ENCODE measurements at places on chromosomes 6 and 20. TPM values are rescaled to one million over a fixed set of nuclear protein-coding genes. Genes with fewer than 3 reads are reported as not detected.
A peak's percentile ranks its signal among the peaks of the same experiment; 100 is the strongest.

DNA sequence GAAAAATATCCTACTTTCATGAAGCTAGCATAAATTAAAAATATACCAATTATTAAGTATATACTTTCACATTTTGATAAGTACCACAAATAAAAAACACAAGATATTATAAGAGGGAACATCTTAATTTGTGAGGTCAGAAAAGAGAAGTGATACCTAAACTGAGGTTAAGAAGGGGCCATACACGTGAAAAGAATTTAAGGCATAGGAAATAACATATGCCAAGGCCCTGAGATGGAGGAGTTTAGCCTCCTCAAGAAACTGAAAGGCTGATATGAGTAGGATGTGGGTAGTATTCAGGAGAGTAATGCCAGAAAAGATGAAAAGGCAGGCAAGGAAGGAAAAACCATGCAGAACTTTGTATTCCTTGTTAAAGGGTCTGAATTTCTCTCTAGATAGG, 116.6 kb upstream of the HTR1E start:
- no peak for DNase-seq
- no peaks in the 10 kb centered on the region for H3K27me3 ChIP-seq
- H3K27ac ChIP-seq = no peak overlapping the region
- H3K4me3 ChIP-seq = no peak overlapping the region

GRCh38 chr6:146915671-146916127, 288.5 kb upstream of the STXBP5 start:
- no peak overlapping the region for H3K27ac ChIP-seq
- no peak for DNase-seq
- peaks cover 15% of the 10 kb centered on the region for H3K4me1 ChIP-seq
- H3K36me3 ChIP-seq = no peaks in the 10 kb centered on the region

GRCh38 chr6:166461821-166462460, 79.2 kb upstream of the MPC1 start:
- no peaks in the 10 kb centered on the region for H3K36me3 ChIP-seq
- H3K27me3 ChIP-seq = no peaks in the 10 kb centered on the region
- H3K27ac ChIP-seq = no peak overlapping the region
- DNase-seq = no peak

DNA sequence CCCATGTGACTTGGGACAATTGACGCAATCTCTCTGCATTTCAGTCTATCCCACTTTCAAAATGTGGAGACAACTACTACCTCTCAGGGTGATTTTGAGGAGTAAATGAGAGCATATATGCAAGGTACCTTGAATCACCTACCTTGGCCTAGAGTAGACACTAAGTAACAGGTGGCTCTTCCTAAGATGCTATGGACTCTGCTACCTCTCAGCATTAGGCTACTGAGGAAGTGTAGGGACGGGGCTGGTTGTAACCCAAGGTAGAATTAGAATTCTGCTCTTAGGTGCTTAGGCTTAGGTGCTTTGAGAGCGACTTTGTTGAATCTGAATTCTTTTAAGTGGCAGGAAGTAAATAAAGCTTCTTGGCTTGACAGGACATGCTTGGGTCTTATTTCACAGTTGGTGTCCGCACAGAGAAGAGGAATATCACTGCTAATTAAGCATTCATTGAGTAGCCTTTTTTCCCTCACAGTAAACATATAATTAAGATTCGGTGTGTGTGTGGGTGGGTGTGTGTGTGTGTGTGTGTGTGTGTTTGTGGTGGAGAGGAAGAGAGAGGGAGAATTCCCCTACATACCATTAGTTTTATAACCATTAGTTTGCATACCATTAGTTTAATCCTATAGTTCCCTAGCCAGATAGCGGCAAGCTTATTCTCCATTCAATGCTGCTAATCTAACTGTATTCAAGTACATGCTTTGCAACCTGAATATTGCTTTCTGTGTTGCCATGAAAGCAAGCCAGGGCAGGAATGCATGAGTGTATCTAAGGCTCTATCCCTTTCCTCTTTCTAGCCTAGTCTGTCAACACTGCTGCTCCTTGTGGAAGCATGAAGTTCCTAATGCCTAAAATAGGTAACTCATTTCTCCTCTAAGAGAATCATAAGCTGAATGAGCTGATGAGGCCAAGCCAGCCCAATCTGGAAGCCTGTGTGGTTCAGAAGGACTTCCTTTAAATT, 112.5 kb downstream of the IPCEF1 start:
- H3K4me3 ChIP-seq = no peak overlapping the region
- no peak for DNase-seq
- H3K27me3 ChIP-seq = no peaks in the 10 kb centered on the region
- no peaks in the 10 kb centered on the region for H3K36me3 ChIP-seq
- peaks cover 36% of the 10 kb centered on the region for H3K4me1 ChIP-seq

GRCh38 chr6:37783025-37783855, 36.3 kb upstream of the ZFAND3 start:
- H3K36me3 ChIP-seq = no peaks in the 10 kb centered on the region
- peak; percentile 82 for DNase-seq
- H3K27ac ChIP-seq = no peak overlapping the region

- DNase-seq = no peak
- H3K4me1 ChIP-seq = peaks cover 29% of the 10 kb centered on the region
- H3K4me3 ChIP-seq = no peak overlapping the region
- H3K36me3 ChIP-seq = no peaks in the 10 kb centered on the region
Observed at GRCh38 chr20:62970307-62971210, 18.1 kb downstream of the SLC17A9 start.

DNA sequence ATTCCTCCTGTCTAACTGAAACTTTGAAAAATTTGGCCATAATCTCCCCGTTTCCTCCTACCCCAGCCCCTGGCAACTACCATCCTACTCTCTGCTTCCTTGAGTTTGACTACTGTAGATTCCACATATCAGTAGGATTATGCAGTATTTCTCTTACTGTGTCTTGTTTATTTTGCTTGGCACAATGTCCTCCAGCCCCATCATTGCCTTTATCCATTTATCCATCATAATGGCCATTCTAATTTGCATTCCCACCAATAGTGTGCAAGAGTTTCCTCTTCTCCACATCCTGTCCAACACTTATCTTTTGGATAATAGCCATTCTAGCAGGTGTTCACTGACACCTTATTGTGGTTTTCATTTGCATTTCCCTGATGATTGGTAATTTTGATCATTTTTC, 202.3 kb downstream of the THBS2 start:
- DNase-seq = no peak
- H3K4me3 ChIP-seq = no peak overlapping the region
- H3K27ac ChIP-seq = no peak overlapping the region

DNA sequence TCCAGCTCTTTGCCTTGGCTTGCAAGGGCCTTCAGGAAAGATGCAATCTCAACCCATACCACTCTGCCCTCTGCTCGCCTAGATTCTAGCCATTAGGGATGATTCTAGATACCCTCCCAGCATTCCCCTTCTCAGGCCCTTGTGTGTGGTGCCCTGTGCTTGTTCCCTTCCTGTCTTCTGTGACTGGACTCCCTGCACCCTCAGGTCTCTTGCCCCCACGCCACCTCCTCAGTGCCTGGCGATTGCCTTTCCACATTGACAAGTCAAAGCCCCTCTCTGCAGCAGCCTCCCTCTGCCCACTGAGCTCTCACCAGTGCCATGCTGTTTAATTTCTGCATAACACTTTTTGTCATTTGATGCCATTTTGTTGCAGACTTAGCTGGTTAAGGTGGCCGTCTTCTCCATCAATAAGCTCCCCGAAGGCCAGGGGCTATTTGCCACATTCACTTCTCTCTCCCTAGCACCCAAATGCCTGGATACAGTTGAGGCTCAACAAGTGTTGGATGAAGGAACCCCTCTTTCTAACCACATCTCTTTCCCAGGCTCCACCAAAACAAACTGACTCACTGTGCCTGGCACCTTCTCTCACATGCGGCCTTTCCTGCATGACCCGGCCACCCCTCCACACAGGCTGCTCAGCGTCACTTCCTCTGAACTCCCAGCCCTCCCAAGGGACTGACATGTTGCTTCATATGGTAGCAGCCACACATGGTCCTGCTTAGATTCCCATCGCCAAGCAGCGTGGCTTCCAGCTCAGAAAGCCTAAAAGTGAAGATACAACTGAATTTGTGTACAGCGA, 4.6 kb upstream of the TXNDC5 start:
- H3K36me3 ChIP-seq = no peaks in the 10 kb centered on the region
- H3K4me1 ChIP-seq = peaks cover 4% of the 10 kb centered on the region
- H3K27ac ChIP-seq = no peak overlapping the region
- DNase-seq = no peak

DNA sequence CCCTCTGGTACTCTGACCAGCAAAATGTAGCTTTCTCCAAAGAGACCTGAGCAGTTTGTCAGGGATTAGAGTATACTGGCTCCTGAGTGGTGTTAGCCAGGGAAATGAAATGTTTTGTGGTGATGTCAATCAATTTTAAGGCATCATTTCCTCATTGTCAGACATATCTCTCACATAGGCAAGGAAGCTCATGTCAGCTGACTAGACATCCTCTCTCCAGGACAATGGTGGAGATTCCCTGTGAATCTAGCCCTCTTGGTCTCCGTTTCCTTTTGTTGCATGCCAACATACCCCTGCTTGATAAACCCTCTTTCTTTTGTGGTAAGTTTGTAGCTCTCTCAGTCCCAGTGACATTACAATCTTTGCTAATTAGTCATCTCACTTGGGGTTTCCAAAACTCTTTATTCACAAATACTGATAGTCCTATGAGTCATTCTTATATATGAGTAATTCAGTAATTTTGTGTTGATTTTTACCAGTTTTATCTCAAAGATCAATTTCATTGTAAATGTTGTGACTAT, 135.6 kb upstream of the PTPRK start:
- H3K36me3 ChIP-seq = no peaks in the 10 kb centered on the region
- DNase-seq = no peak
- no peak overlapping the region for H3K4me3 ChIP-seq
- no peaks in the 10 kb centered on the region for H3K4me1 ChIP-seq
- no peaks in the 10 kb centered on the region for H3K27me3 ChIP-seq
- no peak overlapping the region for H3K27ac ChIP-seq

GRCh38 chr6:12479881-12480280, 189.7 kb downstream of the EDN1 start:
- no peak overlapping the region for H3K27ac ChIP-seq
- no peak overlapping the region for H3K4me3 ChIP-seq
- H3K27me3 ChIP-seq = no peaks in the 10 kb centered on the region
- DNase-seq = no peak
- H3K36me3 ChIP-seq = no peaks in the 10 kb centered on the region

DNA sequence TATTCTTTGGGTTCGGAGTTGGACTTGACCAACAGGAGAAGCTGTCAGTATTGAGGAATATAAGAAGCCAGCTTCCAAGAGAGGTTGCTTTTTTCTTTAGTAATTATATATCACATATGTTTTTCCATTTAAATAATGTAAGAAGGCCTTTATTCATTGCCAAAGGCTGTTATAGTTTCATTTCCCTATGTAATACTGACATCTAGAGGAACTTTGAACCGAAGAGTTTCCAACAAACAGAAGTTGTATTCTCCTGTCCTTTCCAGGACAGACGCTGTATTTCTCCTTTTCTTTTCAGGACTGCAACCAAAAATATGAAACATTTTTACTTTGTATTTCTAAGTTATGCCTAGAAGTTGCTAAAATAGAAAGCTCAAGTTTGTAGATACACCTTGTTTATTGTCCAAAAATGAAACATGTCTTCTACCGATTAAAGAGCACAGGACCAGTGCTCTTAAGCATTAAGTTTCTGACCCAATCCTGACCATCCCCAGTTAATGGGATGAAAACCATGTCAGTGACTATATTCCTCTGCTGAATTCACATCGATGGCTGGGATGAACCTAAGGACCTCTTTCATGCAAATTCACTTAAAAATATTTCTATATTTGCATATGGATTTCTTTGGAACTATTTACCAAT, 55.1 kb downstream of the MYLK4 start:
- no peaks in the 10 kb centered on the region for H3K36me3 ChIP-seq
- H3K27me3 ChIP-seq = no peaks in the 10 kb centered on the region
- DNase-seq = peak; percentile 53

GRCh38 chr6:108778421-108779186, 69.6 kb upstream of the ARMC2 start:
- no peak overlapping the region for H3K27ac ChIP-seq
- DNase-seq = peak; percentile 17
- no peaks in the 10 kb centered on the region for H3K36me3 ChIP-seq
- peaks cover 38% of the 10 kb centered on the region for H3K4me1 ChIP-seq
- no peak overlapping the region for H3K4me3 ChIP-seq

GRCh38 chr6:73803562-73804241, 107.7 kb downstream of the CD109 start:
- no peaks in the 10 kb centered on the region for H3K36me3 ChIP-seq
- no peak overlapping the region for H3K4me3 ChIP-seq
- no peak overlapping the region for H3K27ac ChIP-seq
- H3K27me3 ChIP-seq = no peaks in the 10 kb centered on the region
- peak; percentile 78 for DNase-seq
- no peaks in the 10 kb centered on the region for H3K4me1 ChIP-seq

DNA sequence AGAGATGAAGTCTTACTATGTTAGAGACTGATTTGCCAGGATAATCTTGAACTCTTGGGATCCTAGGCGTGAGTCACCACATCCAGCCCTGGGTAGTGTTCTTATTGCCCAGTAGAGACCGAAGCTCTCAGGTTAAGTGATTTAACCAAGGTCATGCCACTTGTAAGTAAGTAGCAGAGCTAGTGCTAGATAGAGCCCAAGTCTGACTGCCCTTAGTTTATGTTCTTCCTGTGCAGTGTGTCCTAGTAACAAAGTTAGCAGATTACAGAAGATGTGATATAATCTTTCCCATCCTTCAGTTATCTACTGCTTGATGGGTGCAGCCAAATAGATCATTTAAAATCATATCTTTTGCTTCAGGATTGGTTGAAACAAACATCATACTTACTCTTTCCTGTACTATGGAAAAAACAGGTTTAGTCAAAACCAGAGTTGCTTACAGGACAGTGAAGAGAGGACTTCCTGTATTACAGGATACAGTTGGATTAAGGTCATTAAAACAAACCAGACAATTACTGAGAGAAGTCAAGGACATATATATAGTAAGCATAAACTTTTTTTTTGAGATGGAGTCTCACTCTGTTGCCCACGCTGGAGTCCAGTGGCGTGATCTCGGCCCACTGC, 9.5 kb upstream of the PABPC1L start:
- H3K4me1 ChIP-seq = 0 out of 2 replicates have a peak, but pooled peaks cover 3% of the 10 kb centered on the region
- H3K4me3 ChIP-seq = no peak overlapping the region
- H3K36me3 ChIP-seq = peaks cover 40% of the 10 kb centered on the region
- DNase-seq = no peak
- no peak overlapping the region for H3K27ac ChIP-seq

CST5 gene
- total RNA-seq = not detected

KIF13A gene
- total RNA-seq = 32.8 TPM

OPN5 gene
- not detected for total RNA-seq

Data from GM23338 (cell line).